Activated CD4-positive, alpha-beta T cell treated with anti-CD3 and anti-CD28 coated beads, Interleukin-2, amount 10 ng/mL, durations not matched to agents 7 days and 5 days (primary cell): ENCODE measurements at places on chromosomes 6 and 20. TPM values are rescaled to one million over a fixed set of nuclear protein-coding genes. Genes with fewer than 3 reads are reported as not detected.

- no peak for DNase-seq
- no peaks in the 10 kb centered on the region for H3K4me1 ChIP-seq
- no peak overlapping the region for H3K4me3 ChIP-seq
- no peaks in the 10 kb centered on the region for H3K27me3 ChIP-seq
- no peaks in the 10 kb centered on the region for H3K36me3 ChIP-seq
- H3K27ac ChIP-seq, result no peak overlapping the region
Observed at GRCh38 chr6:169316651-169317050, 63.0 kb upstream of the THBS2 start.

GRCh38 chr6:156033598-156033997 is 578.0 kb upstream of the NOX3 start:
- H3K4me3 ChIP-seq, result no peak overlapping the region
- H3K27ac ChIP-seq, result no peak overlapping the region
- no peak for DNase-seq
- no peaks in the 10 kb centered on the region for H3K27me3 ChIP-seq

DNA sequence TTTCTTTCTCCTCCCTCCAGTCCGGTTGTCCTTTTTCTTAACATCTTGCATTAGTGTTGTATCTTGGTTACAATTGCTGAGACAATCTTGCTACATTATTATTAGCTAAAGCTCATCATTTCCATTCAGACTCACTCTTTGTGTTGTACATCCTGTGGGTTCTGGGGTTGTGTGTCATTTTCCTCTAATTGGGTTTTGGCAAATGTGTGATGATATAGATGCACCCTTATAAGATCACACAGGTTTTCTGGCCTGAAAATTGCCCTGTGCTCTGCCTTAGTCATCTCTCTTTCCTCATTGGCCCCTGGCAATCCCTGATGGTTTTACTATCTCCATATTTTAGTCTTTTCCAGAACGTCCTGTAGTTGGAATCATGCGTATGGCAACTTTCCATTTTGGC is 60.1 kb downstream of the PPP1R14C start:
- DNase-seq, result no peak
- no peaks in the 10 kb centered on the region for H3K4me1 ChIP-seq
- H3K36me3 ChIP-seq, result no peaks in the 10 kb centered on the region
- no peak overlapping the region for H3K27ac ChIP-seq

DNA sequence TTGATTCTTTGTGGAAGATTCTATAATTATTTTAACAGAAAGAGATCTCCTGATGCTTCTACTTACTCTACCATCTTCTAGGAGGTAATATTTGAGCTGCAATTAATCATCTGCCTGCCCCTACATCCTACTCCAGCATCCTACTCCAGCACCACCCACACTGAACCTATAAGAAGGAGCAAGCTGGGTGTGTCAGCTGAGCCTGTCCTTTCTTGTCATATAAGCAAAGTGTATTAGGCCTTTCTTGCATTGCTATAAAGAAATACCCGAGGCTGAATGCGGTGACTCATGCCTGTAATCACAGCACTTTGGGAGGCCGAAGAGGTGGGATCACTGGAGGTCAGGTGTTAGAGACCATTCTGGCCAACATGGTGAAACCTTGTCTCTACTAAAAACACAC is 84.2 kb upstream of the ARG1 start:
- H3K27me3 ChIP-seq, result no peaks in the 10 kb centered on the region
- no peaks in the 10 kb centered on the region for H3K36me3 ChIP-seq
- H3K4me1 ChIP-seq, result no peaks in the 10 kb centered on the region

DNA sequence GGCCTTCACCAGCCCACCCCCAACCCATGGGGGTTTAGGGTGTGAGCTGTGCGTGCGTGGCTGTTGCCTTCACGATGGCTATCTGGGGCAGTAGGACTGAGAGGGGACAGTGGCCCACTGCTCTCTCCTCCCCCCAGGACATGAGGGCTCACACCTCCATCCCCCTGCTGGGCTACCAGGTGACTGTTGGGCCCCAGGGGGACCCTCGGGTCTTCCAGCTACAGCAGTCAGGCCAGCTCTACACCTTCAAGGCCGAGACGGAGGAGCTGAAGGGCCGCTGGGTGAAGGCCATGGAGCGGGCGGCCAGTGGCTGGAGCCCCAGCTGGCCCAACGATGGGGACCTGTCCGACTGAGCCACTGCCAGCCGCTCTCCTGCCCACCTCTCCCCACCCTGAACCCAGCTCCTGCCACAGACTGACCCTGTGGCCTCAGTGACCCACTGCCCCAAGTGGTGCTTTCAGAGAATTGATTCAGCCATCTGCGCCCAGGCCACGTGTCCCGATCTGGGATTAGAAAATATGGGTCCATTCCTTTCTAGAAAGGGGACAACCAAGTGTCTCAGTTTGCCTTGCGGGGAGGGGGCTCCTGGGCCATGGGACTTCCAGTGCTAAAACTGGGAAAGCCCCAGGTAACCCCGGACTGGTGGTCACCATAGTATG is 22.5 kb downstream of the FGD2 start:
- H3K4me1 ChIP-seq, result peaks cover 75% of the 10 kb centered on the region
- H3K36me3 ChIP-seq, result peaks cover 10% of the 10 kb centered on the region
- H3K27me3 ChIP-seq, result no peaks in the 10 kb centered on the region
- DNase-seq, result no peak
- H3K27ac ChIP-seq, result peak overlapping the region; percentile 25

- no peak overlapping the region for H3K27ac ChIP-seq
- DNase-seq, result no peak
- H3K4me1 ChIP-seq, result peaks cover 82% of the 10 kb centered on the region
Observed at GRCh38 chr6:24898676-24899075, 37.1 kb downstream of the RIPOR2 start.

GRCh38 chr6:79280756-79281155 is 46.3 kb upstream of the HMGN3 start:
- H3K4me1 ChIP-seq, result no peaks in the 10 kb centered on the region
- DNase-seq, result no peak
- H3K27ac ChIP-seq, result no peak overlapping the region
- H3K4me3 ChIP-seq, result no peak overlapping the region
- H3K27me3 ChIP-seq, result peaks cover 2% of the 10 kb centered on the region
- no peaks in the 10 kb centered on the region for H3K36me3 ChIP-seq

Gene PARD6B
- total RNA-seq, result 4.2 TPM

Gene OR2W1
- total RNA-seq, result not detected

Gene TFAP2C
- not detected for total RNA-seq

Gene CLDN20
- not detected for total RNA-seq

Gene PPT2
- total RNA-seq, result 9.2 TPM
